ENCODE measurements at places on chromosomes 6 and 20.

- no peak for DNase-seq
Measured at GRCh38 chr6:107560657-107561056, 70.7 kb downstream of the SOBP start.

- DNase-seq, result no peak
Measured at GRCh38 chr6:73548458-73549446, 27.9 kb upstream of the EEF1A1 start.

GRCh38 chr20:1478566-1478965, 11.9 kb upstream of the NSFL1C start:
- no peak for DNase-seq

- DNase-seq, result no peak
Measured at GRCh38 chr20:46828471-46828870, 66.2 kb upstream of the EYA2 start.

GRCh38 chr20:57947421-57948179, 237.8 kb upstream of the PMEPA1 start:
- no peak for DNase-seq

DNA sequence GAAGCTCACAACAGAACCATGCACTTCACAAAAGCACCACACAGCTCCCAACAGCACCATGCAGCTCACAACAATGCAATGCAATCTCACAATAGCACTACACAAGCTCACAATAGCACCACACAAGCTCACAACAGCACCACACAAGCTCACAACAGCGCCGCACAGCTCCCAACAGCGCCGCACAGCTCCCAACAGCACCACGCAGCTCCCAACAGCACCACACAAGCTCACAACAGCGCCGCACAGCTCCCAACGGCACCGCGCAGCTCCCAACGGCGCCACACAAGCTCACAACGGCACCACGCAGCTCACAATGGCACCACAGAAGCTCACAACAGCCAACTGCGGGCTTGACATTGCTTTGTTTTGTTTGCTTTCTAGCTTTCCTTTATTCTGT, 198.1 kb downstream of the DLL1 start:
- DNase-seq, result no peak

DNA sequence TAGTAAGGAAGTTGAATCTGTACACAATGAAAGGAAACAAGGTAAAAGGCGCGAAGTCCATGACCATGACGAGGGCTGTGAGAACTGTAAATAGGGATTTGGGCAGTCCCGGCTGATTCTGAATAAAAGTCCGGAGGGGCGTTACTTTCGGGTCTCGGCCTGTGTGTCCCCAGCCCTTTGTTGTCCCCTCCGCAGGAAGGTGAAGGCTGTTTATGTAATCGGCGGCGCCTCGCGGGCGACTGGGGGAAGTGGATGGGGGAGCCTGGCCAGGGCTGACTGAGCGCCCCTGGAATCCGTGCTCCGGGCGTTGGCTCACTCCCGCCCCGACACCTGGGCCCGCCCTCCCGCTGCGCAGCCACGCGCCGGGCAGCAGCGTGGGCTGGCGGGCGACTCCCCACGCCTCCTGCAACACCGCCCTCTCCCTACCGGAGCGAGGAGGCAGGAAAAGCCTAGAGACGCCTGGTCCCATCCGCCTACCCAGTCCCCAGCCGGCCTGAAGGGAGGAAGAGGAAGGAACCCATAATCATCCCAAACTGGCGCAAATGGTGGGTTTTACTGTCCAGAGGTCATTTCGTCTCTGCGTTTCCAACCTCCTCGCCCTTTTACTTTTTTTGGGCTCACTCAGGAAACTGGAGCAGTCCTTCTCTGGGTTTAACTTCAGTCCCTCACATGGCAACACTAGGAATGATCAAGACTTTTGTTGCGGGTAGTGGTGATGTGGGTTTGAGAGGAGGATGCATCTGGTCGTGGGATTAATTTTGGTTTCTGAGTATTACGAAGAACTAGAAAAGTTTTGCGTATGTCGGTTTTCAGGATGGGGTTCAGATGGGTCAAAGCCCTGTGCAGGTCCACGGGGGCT, 12.1 kb downstream of the TRIM31 start:
- DNase-seq, result no peak

- no peak for DNase-seq
Measured at GRCh38 chr6:52415917-52416628, 4.1 kb upstream of the EFHC1 start.

DNA sequence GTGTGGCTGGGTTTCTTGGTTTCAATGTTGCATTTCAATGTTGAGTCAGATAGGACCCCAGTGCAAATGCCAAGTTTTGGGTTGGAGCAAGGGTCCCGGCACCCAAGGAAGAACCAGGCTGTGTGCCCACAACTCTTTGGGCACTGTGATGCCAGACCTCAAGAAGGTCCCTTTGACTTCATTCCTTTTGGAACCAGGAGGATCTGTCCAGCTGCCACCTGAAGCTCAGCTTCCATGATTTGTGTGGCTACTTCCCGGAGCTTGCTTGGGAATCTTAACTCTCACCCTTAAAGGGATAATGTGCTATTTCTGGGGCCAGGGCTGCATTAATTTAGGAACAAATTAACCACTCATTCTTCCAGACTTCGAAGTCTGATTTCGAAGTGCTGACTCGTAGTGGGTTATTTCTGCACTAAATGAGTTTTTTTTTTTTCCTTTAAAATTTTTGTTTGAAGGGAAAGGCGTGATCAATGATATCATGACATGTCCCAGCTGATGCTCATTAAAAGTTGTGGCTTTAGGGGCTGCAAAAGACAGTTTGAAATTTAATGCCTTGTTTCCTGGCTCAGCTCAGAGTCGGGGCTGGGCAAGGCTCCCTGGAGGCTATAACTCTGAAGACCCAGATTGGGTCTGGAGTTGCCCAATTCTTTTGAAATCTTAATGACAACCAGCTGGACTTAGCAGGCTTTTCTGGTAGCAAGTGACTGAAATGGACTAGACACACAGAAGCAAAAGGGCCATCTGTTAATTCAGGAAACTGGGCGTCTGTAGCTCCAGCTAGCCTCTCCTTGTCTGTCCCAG, 24.0 kb upstream of the PHACTR3 start:
- no peak for DNase-seq

- no peak for DNase-seq
Measured at GRCh38 chr20:53576586-53577318, 16.9 kb downstream of the ZNF217 start.

DNA sequence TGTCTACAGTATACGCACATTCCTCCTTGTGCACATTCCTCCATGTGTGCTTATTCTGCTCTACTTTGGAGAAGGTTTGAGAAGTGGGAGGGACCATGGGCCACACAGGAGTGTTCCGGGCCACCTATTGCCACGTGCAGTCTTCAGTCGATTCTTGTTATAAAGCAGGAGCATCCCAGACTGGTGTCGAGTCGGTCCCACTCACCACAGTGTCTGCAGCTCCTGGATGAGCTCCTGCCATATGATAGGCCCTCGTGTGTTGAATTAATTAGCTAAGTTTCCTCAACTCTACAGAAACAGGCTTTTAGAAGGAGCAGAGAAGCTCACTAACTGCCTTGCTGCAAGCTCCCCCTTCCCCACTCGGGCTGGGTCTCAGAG, 22.6 kb downstream of the ENTPD6 start:
- DNase-seq, result no peak

- no peak for DNase-seq
Measured at GRCh38 chr6:19362396-19362795, 474.8 kb upstream of the ID4 start.

DNA sequence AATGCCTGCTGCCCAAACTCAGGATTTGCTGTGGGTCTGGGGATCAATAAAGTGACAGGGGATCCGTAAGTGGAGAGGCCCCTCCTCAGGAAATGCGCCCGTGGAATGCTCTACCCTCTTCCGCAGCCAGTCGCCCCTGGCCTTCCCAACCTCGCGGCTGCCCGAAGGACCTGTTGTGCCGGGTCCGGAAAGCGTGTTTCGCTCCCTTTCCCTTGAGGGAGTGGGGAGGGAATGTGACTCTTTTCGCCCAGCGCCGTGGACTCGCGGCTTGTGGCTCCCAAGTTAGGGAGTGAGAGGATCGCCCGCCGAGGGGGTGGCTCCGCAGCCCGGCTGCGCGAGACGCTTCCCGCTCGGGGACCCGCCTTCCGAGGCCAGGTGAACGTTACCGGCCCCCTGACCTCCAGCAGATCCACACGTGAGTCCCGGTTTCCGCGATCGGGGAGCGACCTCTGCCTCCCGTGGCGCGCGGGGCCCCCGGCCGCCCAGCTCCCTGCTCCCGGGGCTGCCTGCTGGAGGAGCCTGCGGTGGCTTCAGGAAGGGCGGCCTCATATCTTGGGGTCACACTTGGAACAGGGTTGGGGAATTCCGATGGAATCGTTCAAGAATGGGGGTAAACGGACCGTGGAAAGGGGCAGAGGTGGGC, 666 bp downstream of the TPD52L1 start:
- DNase-seq, result peak; percentile 20

- DNase-seq, result no peak
Measured at GRCh38 chr6:111782192-111782809, 91.0 kb downstream of the FYN start.

DNA sequence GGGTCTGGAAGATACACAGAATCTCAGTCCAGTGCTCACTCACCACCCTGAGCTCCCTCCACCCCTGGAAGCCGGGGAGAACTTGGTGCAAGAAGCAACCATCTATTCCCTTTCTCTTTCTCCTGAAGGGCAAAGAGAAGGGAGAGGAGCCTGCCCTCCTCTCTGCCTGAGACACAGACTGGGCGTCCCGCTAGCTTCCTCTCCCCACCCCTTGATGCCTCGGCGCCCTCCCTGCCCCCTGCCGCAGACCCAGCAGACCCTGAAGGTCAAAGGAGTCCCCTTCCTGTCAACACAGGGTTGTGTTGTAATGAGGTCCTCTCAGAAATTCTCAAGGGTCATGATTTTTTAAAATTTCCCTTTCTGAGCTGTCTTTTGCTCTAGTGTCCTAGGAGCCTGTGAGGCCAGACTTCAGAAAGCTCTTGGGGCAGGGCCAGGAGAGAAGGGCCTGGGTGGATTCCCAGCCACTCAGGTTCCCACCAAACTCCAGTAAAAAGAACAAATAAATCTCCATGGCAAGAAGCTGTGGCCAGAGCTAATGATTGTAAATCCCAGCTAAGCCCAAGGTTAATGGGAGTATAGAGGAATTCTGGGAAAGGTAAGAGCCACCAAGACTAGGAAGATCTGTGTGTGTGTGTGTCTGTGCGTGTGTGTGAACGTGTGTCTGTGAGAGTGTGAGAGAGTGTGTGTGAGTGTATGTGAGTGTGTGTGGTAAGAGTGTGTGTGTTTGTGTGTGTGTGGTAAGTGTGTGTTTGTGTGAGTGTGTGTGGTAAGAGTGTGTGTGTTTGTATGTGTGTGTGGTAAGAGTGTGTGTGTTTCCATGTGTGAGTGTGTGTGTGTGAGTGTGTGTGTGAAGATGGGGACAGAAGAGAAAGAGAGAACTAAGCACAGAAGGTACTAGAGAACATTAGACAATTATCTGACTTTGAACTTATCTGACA, 1.1 kb upstream of the JPH2 start:
- no peak for DNase-seq

DNA sequence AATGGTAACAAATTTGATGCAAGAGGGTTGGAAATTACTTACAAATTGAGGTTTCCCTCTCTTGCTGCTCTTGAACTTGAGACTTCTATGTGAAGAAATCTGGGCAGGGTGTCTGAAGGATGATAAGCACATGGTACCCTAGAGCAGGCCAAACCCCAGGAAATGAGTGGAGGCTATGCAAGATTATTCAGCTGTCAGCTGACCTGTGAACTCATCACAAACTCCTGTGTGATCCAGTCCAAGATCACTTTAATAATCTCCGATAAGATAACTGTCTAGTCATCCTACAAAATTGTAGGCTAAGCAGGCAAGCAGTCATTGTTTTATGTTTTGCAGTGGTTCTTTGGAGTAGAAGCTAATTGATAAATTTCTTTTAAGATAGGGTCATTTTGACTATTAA, 213.1 kb downstream of the BTBD3 start:
- no peak for DNase-seq

GRCh38 chr6:47352194-47352920, 42.7 kb upstream of the TNFRSF21 start:
- DNase-seq, result no peak

- DNase-seq, result no peak
Measured at GRCh38 chr6:28808383-28808782, 115.4 kb downstream of the TRIM27 start.

DNA sequence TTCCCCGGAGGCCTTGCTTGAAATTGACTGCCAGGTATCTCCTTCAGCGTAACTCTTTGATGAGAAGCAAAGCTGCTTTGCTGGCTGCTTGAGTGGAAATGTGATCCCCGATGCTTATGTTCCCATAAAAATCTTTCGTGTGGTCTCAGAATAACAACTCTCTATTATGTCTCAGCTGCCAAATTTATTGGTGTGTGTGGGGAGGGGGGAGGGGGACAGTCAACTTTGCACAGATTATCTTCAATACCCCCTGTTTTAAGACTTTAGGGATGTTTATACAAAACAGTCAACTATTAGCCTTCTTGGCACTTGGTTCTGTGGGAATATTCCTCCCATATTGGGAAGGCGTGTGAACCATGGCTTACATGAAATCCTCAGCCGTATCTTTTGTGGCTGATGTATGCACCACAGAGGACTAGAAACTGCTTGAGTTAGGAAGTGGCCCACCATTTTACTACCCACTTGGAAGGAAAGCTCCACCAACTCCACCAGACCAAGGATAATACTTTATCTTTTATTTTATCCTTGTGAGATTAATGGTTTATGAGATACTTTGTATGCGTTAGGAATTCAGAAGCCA, 101.5 kb upstream of the SLC24A3 start:
- DNase-seq, result no peak

DNA sequence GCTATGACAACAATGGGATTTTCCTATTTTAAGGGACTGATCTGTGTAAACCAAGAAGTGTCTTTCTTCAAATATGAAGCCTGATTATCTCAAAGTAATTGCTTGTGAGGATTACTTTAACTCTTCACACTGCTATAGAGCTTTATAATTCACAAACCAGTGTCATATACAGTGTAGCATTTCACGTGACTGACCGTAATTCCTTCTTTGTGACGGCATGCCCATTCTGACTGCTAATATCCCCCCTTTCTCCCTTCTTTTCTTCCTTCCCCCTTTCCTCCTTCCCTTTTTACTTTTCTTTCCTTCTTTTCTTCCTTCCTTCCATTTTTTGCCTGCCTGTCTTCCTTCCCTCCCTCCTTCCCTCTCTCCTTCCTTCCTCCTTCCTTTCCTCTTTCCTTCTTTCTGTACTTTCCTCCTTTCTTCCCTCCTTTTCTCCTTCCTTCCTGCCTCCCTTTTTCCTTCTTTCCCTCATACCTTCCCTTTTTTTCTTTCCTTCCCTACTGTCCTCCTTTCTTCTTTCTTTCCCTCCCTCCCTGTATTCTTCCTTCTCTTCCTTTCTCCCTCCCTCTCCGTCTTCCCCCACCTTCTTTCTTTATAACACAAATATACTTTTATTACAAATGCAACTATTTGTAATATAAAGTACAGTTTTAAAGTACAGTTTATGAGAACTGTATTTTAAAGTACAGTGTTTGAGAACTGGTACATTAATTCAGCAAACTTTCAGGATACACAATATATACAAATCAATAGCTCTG, 75.0 kb upstream of the EXOC2 start:
- no peak for DNase-seq

GRCh38 chr20:37389844-37390275, 43.9 kb downstream of the SRC start:
- no peak for DNase-seq

DNA sequence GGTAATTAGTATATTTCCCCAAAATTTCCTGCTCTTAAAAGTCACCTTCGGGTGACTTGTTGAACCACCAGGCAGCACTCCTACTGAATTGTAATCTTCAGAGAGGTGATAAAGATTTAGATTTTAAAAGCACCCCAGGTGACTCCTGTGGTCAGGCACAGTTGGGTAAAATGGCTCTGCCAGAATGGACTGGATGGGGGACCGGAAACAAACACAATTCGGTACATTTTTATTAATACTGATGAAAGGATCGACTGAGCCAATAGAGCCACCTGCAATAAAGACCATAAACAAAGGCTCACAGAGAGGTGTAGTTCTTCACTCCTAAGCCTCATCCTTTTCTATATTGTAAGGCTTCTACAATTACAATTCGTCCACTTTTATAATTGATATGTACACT, 19.6 kb upstream of the FAM83C start:
- no peak for DNase-seq

All from progenitor cell of endocrine pancreas (in vitro differentiated cells).